ENCODE measurements at places on chromosomes 3 and 15.

DNA sequence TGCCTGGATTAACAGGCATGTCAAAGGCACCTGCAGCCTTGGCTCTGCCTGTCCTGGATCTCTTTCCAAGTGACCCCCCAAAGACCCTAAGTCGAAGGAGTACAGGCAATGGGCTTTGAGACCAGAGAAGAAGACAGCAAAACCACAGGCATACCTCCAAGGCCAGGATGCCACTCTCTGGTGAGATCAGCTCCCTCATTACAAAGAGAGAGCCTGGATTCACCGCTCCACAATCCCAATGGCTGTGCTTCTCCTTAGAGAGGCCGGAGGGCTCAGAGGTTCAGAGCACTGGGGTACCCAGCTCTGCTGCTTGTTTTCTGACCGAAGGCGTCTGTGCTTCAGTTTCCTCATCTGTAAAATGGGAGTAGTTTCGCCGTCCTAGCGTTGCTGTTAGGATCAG lies 154.6 kb upstream of the MEF2A start:
- no peak for DNase-seq

DNA sequence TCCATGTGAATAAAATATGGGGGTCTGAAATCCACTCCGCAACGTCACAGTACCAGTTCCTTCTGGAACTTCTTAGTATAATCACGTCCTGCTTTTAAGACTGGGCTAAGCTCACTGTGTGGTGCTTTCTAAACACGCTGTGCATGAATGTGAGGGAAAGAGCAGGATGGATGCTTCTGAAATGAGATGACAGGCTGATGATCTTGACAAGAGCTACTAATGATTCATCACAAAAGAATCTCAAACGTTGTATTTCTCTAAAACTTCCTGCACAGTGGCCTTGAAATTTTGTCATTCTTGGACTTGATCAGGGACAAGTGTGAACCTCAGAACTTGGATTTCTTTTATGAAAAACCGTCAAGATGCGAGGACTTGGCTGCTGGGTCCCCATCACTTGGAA lies 221.4 kb downstream of the CADPS start:
- DNase-seq, result no peak

- DNase-seq, result no peak
These were observed 2.4 kb upstream of the EPHB1 start for GRCh38 chr3:134792700-134793099.

- no peak for DNase-seq
These were observed 492.7 kb downstream of the AGBL1 start for GRCh38 chr15:86572368-86572841.

- no peak for DNase-seq
These were observed 465.8 kb downstream of the SHQ1 start for GRCh38 chr3:72382460-72382859.

DNA sequence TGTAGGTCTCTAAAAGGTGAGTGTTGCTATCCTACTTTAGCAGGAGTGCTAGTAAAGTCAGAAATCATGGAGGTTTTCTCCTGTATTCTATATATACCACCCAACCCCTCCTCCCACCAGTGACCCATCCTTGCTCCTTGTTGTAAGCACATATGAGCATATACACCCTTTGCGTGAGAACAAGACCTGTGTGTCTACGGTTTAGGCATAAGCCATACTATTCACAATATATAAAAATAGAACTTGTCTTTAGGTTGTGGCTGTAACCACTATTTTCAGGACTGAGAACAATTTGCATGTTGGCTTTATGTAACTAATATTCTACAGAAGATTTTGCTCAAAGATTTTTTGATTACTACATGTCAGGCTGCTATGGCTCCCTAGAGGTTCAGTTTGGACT lies 59.1 kb upstream of the TOP2B start:
- peak; percentile 16 for DNase-seq

GRCh38 chr3:45790596-45790995 lies 5.7 kb downstream of the SLC6A20 start:
- DNase-seq, result no peak

DNA sequence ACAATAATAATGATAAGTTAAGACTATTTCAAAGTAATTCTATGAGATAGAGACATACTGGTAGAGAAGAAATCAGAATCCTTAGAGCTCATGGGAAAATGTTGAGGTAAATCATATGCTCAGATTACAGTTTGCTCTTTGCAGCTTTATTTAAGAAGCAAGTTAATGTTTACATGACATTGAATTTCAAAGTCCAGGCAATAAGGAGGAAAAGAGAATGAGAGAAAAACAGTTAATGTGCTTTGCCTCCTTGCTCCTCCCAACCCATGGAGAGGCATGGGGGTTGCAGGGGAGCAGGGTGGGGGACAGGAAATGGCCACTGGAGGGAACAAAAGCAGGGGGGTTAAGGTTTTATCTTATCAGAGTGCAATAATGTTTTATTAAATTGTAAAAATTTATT lies 42.2 kb upstream of the ZBTB38 start:
- DNase-seq, result no peak

- no peak for DNase-seq
These were observed 436 bp upstream of the SLC9A9 start for GRCh38 chr3:143848704-143849103.

- no peak for DNase-seq
These were observed 27.9 kb downstream of the AKAP13 start for GRCh38 chr15:85408270-85408746.

DNA sequence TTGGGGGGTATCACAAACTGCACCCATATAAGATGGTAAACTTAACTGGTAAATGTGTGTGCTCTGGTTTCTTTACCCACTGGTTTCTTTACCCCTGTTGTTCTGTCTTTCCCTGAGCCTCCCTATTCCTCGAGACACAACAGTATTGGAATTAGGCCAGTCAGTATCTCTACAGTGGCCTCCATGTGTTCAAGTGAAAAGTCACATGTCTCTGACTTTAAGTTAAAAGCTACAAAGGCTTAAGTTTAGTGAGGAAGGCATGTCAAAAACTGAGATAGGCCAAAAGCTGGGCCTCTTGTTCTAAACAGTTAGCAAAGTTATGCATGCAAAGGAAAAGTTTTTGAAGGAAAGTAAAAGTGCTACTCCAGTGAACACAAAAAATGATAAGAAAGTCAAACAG lies 513.3 kb downstream of the ROBO2 start:
- no peak for DNase-seq

- DNase-seq, result no peak
These were observed 461.7 kb upstream of the PROK2 start for GRCh38 chr3:72246685-72247084.

- no peak for DNase-seq
These were observed 63.5 kb downstream of the UACA start for GRCh38 chr15:70699890-70700289.

DNA sequence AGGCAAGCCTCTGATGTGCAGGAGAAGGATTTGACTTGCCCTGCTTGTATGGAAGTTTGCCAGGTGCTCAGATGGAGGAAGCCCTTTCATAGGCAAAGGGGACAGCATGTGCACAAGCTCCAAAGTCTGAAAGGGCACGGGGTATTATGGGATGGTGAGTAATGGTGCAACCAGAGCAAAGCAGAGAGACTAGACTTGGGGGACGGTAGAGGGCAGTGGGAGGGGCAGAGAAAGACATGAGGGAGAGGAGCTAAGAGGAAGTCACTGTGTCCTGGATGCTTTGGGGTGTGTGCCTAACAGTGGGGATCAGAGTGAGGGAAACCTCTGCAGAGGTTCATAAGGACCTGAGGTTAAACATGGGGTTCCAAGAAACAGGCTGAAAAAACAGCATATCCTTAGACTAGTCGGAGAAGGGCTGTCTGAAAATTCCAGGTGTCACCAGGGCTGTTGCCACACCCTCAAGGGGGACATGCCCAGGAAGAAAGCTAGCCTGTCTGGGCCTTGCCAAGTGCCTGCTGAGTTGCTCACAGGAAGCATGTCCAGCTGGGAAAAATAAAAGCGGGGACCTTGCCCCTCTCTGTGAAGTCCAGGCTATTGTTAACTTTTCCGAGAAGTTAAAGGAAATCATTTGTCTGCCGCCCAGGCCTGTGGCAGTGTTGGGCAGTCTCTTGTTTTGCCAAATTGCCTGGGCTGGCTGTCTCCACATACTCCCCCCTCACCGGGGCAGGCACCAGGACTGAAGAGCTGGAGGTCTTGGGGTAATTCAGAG lies 47.1 kb downstream of the HRH1 start:
- no peak for DNase-seq

All from GM13977 (cell line).